ENCODE measurements at places on chromosomes 7 and 10.
A peak's percentile ranks its signal among the peaks of the same experiment; 100 is the strongest.

GRCh38 chr7:154906736-154907355, 96.1 kb downstream of the PAXIP1 start:
- DNase-seq = no peak

GRCh38 chr7:16223963-16224707, 197.2 kb downstream of the CRPPA start:
- no peak for DNase-seq

- no peak for DNase-seq
Observed at GRCh38 chr10:95355301-95355700, 64.5 kb upstream of the PDLIM1 start.

DNA sequence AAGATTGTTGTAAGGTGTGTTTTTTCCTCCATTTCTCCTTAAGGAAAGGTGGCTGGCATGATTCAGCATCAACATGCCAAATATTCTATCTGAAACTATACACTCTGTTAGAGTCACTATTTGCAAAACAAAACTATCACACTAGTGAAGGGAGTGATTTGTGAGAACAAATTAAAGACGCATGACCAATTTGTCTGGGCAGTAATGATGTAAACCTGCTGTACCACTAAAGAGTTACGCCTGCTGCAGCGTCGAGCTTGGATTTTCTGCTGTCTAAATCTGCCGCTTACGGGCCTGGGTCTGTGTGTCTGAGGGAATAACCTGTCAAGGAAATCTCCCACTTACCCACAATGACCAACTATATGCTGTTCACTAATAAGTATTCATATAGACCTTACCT, 648.3 kb downstream of the PARD3 start:
- DNase-seq = no peak

DNA sequence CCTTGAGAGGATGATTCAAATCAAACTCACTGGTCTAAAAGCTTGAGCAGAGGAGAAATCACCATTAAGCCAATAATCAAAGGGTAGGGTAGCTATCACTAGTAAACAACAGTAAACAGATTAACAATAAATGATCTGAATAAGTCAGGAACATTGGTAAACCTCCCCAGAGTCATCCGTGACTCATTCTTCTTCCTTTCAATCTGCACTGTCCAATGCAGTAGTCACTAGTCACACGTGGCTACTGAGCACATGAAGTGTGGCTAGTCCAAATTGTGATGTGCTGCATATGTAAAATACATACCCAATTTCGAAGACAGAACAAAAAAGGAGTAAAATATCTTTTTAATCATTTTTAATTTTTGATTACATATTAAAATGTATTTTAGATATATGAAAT, 64.0 kb downstream of the ERCC6 start:
- DNase-seq = no peak

- no peak for DNase-seq
Observed at GRCh38 chr7:120033114-120033513, 239.9 kb upstream of the KCND2 start.

DNA sequence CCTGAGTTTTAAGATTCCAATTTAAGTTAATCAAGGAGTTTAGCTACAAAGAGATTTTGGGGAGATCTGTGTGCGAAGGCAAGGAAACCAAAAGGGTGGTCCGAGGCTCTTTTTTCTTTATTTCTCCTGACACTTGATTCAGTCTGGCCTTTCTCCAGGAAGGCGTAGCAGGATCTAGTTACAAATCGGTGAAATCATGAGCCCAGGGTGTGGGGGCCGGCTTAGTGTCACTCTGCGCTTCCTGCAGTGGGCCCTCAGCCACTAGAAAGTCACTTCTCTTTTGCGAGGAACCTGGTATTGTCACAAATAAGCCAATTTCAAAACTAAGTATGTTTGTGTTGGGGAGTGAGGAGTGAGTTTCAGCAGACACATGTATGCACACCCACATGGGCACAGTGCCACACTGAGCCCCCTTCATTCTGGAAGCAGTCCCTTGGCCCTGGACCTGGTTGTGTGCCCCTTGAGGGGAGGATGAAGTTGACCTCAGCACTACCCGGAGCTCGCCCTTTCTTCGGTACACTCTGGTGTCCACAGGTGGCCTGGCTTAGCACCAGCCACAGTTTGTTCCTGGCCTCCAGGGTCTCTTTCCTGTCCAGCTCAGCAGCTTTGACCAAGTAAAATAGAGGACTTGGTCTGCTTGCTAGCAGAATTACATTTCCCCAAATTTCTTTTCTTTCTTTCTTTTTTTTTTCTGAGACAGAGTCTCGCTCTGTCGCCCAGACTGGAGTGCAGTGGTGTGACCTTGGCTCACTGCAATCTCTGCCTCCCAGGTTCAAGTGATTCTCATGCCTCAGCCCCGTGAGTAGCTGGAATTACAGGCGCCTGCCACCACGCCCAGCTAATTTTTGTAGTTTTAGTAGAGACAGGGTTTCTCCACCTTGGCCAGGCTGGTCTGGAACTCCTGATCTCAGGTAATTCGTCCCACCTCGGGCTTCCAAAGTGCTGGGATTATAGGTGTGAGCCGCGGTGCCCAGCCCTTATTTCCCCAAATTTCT, 84.0 kb upstream of the BTBD16 start:
- DNase-seq = no peak

GRCh38 chr7:143300959-143301935, 13.1 kb downstream of the CASP2 start:
- DNase-seq = no peak

- DNase-seq = peak; percentile 33
Observed at GRCh38 chr7:24821045-24821753, 63.9 kb upstream of the GSDME start.

DNA sequence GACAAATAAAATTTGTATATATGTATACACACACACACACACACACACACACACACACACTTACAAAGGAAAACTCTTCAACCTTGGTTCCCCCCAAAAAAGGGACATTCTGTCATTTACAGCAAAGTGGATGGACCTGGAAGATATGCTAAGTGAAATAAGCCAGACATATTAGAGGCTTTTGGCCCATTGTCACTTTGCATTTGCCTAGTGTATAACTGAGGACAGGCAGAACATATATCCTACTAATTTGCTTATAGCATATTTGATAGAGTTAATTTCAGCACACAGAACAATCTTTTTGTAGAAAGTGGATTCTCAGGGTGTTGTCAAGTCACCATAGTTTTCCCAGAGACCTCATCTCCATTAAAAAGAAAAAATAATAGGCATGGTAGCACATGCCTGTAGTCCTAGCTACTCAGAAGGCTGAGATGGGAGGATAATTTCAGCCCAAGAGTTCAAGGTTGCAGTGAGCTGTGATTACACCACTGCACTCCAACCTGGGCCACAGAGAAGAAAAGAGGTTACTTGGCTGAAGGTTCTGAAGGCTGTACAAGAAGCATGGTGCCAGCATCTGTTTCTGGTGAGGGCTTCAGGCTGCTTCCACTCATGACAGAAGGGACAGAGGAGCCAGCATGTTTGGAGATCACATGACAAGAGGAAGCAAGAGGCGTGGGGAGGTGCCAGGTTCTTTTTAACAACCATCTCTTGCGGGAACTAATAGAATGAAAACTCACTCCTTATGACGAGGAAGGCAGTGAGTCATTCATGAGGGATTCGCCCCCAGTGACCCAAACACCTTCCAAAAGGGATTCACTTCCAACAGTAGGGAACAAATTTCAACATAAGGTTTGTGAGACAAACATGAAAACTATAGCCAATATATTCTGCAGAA, 135.6 kb downstream of the TMEM168 start:
- no peak for DNase-seq

DNA sequence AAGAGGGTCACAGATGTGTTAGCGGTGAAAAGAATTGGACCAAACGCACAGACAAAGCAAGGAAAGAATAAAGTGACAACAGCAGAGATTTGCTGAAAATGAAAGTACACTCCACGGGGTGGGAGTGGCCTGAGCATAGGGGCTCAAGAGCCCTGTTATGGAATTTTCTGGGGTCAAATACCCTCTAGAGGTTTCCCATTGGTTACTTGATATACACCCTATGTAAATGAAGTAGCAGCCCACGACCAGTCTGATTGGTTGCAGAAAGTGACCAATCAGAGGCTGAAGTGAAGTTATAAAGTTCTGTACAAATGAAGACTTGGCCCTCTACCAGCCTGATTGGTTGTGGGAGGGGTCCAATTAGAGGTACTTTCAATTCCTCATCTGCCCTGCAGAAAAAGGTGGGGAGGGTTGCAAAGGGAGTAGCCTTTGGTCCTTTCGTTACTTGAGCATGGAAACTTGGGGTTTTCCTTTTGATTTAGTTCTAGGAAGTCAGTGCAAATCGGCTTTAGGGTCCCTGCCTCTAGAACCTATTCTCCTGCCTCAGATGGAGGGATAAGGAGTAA, 125.6 kb upstream of the PRPS1L1 start:
- no peak for DNase-seq

GRCh38 chr10:124918906-124919305, 23.0 kb upstream of the ZRANB1 start:
- no peak for DNase-seq

DNA sequence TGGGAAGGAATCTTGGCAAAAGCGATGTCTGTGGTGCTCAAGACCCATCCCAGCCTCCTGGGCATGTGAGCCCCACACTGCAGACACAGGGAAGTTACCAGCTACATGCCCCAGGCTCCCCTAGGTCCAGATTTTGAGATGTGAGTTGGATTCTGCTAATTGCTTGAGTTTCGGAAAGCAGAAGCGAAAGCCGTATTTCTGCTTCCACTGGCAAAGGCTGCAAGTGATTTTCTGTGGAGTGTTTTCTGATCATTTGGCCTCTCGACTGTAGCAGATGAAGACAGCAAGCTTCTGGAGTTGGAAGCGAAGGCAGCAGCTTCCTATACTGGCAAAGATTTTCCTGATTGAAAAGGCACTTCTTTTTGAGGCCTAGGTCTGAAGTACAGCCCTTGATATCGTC, 29.6 kb downstream of the ANKRD16 start:
- DNase-seq = no peak

DNA sequence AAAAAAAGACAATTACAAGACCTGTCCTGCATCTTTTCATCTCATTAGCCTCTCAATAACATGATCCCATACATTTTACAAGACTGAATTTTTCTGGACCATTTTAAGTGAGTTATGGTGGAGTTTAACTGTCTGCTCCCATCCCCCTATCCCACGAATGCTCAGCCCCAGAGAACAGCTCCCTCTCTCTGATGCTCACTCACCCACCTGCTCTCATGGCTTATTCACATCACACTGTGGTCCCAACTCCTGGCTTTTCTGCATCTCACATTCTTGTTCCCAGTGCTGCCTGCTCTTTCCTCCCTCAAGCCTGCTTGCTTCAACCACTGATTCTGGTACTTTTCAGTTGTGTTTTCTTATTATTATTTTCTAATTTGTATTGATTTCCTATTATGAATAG, 20.4 kb upstream of the CCSER2 start:
- DNase-seq = no peak

DNA sequence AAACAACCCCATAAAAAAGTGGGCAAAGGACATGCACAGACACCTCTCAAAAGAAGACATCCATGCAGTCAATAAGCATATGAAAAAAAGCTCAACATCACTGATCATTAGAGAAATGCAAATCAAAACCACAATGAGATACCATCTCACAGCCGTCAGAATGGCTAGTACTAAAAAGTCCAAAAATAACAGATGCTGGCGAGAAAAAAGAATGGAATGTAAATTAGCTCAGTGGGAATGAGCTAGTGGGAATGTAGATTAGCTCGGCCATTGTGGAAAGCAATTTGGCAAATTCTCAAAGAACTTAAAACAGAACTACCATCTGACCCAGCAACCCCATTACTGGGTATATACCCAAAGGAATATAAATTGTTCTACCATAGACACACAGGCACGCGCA, 287.0 kb downstream of the WDR37 start:
- no peak for DNase-seq

GRCh38 chr10:11170993-11171851, 153.6 kb downstream of the CELF2 start:
- DNase-seq = no peak

GRCh38 chr7:129665013-129665401, 53.5 kb downstream of the NRF1 start:
- DNase-seq = no peak

DNA sequence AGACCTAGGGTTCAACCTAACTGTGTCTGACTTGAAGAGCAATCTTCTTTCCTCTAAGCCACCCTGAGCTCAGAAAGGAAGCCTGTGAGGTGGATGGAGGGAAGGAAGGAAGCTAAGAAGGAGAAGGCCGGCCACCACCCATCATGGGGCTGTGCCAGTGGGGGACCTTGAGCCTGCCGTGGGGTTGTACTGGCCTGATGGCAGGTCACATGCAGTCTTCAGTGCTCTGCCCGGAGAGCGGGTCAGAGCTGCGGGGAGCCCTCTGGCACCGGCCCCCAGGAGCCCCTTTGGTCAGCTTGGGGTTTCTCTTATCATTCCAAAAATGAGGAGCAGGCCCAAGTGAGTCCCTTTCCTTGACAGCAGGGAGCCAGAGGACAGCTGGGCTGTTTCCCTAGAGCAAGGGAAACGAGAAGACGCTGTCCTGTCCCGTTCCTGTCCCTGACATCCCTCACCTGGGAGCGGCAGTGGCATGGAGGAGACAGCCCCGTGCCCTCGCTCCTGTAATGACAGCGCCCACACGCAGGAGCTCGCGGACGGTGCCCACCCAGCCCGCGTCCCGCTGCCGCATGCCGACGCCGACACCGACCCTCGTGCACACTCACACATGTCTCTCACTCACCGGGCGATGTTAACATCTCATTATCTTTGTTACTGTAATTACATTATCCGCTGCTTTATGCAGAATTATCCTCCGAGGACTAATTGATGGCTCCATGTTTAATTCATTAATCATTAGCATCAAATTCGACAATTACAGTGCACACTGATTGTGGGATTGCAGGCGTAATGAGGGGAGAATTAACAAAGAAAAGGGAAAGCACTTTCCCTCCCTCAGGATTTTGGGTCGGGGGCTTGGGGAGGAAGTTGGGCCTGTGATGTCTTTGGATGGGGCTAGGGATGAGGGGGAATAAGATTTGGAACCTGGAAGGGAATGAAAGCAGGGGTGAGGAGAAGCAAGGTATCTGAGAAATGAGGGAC, 31.3 kb downstream of the GBX1 start:
- no peak for DNase-seq

GRCh38 chr10:104233817-104234216, 1.7 kb upstream of the CFAP43 start:
- DNase-seq = no peak

- peak; percentile 5 for DNase-seq
Observed at GRCh38 chr10:11685787-11686218, 56.4 kb upstream of the ECHDC3 start.

DNA sequence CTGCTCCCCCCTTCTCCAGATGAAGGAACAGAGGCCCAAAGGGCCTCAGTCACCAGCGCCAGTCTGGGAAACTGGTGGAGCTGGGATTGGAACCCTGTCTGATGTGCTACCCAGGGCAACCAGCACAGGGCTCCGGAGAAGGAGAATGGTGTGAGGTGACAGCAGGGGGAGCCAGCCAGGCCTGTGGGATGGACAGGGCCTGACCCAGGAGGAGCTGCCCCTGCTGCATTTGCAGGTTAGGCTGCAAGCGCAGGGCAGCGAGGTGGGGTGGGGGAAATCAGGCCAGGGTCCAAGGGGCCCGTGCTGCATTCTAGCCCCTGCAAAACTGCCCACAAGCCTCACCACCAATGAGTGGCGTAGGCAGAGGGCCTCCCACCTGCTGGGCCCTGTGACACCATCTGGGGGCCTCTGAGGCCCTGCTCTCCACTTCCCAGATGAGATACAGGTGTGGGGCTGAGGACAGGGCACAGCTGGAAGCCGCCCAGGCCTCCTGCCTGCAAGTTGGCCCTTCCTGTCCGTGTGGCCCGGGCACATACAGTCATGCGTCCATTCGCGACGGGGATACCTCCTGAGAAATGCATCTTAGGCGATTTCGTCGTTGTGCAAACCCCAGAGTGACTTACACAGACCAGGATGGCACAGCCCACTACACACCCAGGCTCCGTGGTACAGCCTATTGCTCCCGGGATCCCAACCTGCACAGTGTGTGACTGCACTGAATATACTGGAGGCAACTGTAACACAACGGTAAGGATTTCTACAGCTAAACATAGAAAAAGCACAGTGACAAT, 45.3 kb downstream of the RASGEF1A start:
- no peak for DNase-seq
